ENCODE measurements at places on chromosomes 4 and X.

DNA sequence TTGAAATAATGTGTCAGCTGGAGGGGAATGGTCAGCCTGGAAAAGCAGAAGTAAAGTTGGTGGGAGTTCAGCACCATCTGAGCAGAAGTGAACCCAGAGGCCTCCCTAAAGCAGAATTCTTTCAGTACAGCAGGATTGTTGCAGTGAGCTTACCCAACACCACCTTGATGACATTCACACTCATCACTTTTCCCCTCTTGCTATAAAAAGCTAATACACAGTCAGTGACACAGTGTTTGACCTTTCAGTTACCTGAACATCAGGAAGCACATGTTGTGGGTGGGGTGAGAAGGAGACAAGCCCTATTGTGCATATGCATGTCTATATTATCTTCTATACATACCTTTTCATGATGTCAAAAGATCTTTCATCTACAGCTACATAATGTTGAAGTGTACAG lies 624.7 kb upstream of the ZFP42 start:
- DNase-seq: no peak

- no peak for DNase-seq
Measured at GRCh38 chrX:41192880-41193279, 107.6 kb downstream of the USP9X start.

- peak; percentile 18 for DNase-seq
Measured at GRCh38 chr4:69823481-69824186, 36.3 kb downstream of the SULT1E1 start.

GRCh38 chr4:136838607-136839006 lies 693.7 kb downstream of the PCDH18 start:
- no peak for DNase-seq

- no peak for DNase-seq
Measured at GRCh38 chr4:56106180-56107147, 157.7 kb downstream of the CEP135 start.

GRCh38 chrX:4151798-4152197 lies 438.3 kb upstream of the PRKX start:
- no peak for DNase-seq

DNA sequence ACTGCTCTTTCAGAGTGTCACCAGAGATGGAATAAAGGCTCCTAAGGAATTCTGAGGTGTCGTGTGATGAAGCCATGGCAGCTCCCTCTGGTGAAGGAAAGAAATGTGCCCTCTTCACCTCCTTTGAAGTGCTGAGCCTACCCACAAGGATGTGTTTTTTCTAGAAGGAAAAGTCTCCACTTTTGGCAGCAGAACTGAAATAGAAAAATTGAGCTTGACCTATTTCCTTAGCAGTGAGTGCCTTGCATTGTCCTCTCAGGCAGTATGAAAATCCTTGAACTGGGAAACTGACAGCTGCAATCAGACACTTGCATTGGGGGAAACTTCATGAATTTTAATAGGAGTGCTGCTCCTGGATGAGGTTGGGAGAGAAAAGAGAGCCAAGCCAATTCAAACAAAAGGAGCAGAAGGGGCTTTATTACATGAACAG lies 95.2 kb downstream of the DCLK2 start:
- no peak for DNase-seq
